C1 segment of cervical spinal cord (tissue), 14 donors: ENCODE measurements at places on chromosomes 13 and 19.

GRCh38 chr19:41932720-41933332, 4.6 kb upstream of the ERFL start:
- DNase-seq = no peak

DNA sequence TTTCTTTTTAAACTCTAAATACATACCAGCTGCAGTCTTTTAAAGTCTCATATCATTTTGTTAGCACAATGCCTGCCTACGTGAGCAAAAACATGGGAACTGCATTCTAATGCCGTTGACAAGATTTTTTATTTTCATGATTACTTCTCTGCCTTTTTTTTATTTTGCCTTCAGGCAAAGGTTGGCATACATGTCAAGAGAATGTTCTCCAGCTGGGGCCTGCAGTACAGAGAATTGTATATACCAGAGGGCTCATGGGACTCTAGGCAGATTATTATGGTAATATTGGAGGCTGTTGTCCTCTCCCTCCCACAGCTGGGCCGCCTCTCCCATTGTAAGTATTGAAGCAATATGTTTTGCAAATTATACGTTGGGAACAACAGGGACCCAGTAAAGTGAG, 53.9 kb upstream of the OBI1 start:
- no peak for DNase-seq

GRCh38 chr13:104014803-104015645, 948.8 kb upstream of the SLC10A2 start:
- DNase-seq = no peak

GRCh38 chr13:113781571-113781970, 22.5 kb downstream of the TMEM255B start:
- DNase-seq = no peak
